NCI-H1092 (cell line): ENCODE measurements at places on chromosomes 2 and 18.

- no peak for DNase-seq
Measured at GRCh38 chr18:50397023-50397422, 22.2 kb downstream of the SKA1 start.

DNA sequence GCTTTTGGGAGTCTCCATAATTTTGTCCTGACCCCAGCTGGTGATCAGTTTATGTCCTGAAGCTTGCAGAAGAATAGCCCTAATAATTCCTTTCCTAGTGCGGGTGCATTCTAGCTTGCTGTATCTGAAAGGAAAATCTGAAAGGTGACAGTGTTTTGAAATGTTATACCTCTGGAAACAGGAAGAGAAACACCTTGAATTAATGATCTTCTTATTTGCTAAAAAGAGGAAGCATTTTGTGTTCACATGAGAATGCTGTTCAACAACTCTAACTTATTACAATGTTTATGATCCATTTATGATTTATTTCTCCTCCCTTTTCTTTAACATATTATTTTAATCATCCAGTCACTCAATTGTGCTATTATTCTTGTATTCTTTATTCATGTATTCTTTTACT lies 66.9 kb upstream of the CAVIN2 start:
- no peak for DNase-seq

DNA sequence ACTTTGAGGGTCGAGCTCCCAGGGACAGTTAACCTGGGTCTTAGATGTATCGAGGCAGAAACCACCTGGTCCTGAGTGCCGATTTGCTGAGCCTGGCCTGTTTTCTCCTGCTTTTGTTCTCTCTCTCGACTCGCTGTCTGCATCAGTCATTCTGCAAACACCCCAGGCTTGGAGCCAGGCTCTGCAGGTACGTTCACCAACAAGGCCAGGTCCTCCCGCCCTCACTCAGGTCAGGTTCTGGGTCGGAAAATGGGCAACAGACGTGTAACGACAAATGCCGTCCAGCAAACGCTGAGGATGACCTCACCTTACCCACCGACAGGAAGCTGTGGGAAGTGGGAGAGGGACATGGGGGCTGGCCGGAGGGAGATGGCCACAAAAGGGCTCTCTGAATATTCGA lies 57.7 kb upstream of the PXDN start:
- DNase-seq, result no peak

DNA sequence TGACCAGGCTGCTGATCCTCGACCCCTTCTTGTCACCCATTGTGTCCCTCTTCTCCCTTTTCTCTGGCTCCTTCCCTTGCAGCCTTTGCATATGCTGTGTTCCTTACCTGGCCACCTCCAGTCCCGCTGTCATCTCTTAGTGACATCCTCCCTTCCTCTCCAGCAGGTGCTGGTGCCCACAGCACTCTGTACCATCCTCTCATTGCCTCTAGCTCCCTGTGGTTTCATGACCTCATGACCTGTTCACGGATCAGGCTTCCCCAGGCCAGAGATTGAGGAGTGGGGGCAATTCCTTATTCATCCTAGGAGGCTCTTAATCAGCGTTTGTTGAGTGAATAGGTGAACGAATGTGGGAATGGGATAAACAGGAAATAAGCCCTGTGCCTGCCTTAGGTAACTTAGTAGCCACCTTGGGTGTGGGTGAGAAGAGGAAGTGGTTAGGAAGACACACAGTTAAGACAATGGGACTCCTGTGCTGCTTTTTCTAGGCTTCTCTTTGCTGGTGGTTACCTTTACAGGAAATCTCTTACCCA lies 35.5 kb downstream of the ITGA6 start:
- DNase-seq, result no peak

DNA sequence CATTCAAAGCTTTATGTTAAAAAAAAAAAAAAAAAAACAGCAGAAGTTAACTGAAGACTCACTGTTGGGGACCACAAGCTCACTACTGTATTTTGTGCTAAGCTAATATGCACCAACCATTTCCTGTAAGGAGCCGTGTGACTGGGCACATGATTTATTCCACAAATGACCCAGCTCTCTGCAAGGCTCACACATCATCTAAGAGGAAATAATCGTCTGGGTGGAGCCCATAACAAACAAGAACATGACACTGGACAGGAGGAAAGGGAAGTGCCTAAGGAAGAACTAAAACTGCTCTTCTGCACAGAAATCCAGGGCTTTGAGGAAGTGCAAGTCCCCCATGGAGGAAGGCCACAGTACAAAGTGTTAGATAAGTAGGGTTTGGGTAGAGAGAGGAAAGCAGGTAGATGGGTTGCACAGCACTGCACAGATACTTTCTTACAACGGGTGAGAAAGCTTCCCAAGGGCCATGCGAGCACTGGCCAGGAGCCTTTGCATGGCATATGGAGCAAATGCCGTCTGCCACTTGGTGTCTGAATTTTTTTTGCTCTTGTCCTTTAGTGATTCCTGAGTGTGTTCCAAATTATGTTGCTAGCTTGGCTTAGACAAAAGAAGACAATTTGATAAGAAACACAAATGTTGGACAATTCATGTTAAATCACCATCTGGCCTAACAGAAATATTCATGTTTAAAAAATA lies 24.4 kb downstream of the NFE2L2 start:
- DNase-seq, result no peak

DNA sequence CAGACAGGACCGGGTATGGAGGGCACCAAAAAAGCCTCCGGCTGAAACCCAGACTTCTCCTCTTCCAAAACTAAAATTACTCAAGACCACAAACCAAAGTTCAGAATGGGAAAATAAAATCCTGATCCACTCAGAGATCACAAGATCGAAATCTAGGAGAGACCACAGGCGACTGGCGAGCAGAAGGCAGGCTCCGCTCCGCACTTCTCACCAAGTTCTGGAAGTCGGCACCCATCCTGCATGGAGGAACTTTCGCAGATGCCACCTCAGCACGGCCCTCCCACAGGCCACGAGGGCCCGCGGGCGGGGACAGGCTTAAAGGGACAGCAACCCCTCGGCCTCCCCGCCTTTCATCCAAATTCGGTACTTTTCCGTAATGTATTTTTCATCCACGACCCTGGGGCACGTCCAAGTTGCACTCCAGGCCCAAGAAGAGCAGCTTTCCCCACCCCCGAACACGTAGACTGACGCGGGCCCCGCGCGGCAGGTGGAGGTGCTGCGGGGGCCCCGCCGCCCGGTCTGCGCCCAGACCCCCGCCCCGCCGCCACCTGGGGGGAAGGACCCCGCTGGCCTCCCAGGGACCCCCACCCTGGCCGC lies 43.7 kb downstream of the HDLBP start:
- no peak for DNase-seq

DNA sequence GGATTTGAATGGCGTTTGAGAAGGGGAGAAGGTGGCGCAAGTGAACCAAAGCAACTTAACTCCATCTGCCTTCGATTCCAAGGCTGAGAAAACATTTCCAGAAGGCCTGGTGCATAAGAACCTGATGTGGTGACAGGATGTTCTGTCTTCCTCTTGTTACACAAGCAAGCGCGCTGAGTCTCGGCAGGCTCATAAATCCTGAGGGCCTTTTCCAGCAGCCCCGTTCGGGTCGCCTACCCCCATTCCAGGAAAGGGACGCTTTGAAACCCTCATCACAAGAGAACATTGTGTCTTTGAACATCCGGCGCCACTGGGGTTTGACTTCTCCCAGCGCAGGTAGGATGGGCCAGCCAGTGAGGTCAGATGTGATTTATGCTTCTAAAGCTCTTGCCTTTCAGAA lies 403.5 kb downstream of the SETBP1 start:
- DNase-seq, result no peak

GRCh38 chr18:49319590-49319989 lies 140.9 kb downstream of the DYM start:
- no peak for DNase-seq
